ENCODE measurements at places on chromosomes 1 and 21.

GRCh38 chr21:44288251-44289110 is 2.8 kb downstream of the AIRE start:
- no peak for DNase-seq

GRCh38 chr21:44626262-44626661 is 631 bp upstream of the KRTAP10-9 start:
- DNase-seq, result no peak

DNA sequence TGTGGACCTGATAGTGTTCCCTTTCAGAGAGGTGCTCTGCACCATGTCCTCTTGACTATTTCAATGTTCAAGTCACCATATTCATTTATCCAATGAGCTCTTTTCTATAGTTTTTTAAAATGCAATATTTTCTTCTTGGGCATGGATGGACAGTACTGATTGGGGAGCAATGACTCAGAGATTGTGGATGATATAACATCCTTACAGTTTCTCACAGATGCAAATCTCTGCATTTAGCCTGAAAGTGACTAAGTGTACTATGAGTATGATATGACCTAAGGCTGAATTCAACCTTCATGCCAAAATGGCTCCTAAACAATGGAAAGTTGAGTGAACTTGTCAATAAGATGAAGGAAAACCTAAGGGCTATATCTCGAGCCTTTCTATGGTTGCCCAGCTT is 36.5 kb downstream of the C4BPA start:
- DNase-seq, result no peak

DNA sequence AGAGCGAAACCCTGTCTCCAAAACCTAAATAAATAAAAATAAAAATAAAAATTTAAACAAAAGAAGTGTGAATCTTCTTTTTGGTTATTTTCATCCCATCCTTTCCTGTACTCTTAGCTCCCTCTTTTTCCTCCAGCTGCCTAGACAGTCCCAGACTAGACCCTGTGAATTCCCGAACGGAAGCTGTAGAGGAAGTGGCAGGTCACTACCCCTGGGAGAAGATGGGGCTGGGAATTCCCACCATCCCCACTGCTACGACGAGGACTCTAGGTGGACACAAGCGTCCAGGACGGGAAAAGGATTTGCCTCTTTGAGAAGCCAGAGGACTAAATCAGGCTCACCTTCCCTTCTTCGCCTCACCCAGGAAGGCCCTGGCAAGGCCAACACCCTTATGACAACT is 12.6 kb downstream of the RHBDL2 start:
- no peak for DNase-seq

GRCh38 chr1:218518216-218518740 is 173.1 kb downstream of the TGFB2 start:
- DNase-seq, result no peak

- DNase-seq, result peak; percentile 91
Measured at GRCh38 chr1:234495231-234495990, 16.4 kb upstream of the TARBP1 start.

DNA sequence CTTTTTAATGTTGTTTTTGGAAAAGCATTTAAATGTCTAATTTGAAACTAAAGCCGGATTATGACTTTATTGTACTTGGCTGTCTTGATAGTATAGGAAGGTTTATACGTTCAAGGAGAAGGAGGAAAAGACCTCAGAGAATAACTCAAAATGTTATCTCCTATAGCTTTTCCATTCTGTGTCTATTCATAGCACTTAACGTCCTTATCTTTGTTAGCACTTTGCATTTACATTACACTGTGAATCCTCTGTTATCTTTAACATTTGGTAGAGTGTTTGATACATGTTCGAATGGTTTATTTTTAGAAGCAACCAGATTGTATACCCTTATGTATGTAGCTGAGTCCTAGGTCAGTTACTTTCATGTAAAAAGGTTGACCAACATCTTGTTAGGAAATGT is 50.8 kb upstream of the PODN start:
- no peak for DNase-seq

GRCh38 chr1:2049225-2049717 is 940 bp upstream of the PRKCZ start:
- DNase-seq, result no peak

DNA sequence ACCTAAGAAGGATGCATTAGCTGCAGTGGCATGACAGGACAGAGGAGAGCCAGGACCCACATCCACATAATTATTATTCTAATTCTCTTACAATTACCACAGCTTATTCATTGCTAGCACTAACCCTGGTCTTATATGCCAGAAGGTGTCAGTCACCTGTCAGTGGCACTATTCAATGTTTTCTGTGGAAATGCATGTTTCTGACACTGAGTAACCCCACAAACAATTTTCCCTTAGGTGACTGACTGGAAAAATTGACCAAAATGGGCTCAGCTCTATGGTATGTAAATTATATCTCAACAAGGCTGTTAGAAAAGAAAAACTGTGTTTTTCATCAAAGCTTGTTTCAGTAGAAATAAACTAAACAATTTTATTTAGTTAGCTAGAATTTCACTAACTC is 117.9 kb upstream of the KRTAP19-8 start:
- no peak for DNase-seq

DNA sequence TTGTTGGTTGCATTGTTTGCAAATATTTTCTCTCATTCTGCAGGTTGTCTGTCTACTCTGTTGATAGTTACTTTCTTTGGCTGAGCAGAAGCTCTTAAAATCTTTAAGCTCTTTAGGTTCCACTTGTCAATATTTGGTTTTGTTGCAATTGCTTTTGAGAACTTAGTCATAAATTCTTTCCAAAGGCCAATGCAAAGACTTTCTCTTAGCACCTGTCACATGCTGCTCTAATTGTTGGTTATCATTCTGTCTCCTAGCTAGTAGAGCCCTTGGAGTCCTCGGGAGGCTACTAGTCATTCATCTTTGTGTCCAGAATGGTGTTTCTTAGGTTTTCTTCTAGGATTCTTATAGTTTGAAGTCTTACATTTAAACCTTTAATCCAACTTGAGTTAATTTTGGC is 312.7 kb upstream of the PROX1 start:
- no peak for DNase-seq

GRCh38 chr1:53948291-53948690 is 2.1 kb downstream of the LRRC42 start:
- DNase-seq, result no peak

DNA sequence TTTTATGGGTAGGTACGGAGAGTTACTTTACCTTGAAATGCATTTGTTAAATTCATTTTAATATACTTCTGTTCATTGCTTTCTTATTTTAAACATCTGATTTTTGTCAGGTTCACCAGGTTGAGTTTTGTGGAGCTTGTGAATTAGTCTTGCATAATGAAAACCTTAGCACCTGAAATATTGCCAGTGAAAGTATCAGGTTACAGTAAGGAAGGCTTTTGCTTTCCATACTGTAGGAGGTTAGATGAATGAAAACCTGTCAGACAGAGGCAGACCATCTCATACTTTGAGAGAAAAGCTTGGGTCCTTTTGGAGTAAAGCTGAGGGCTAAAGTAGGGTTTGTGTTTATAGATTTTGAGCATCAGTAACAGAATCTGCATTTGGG is 34.7 kb downstream of the THRAP3 start:
- DNase-seq, result no peak

DNA sequence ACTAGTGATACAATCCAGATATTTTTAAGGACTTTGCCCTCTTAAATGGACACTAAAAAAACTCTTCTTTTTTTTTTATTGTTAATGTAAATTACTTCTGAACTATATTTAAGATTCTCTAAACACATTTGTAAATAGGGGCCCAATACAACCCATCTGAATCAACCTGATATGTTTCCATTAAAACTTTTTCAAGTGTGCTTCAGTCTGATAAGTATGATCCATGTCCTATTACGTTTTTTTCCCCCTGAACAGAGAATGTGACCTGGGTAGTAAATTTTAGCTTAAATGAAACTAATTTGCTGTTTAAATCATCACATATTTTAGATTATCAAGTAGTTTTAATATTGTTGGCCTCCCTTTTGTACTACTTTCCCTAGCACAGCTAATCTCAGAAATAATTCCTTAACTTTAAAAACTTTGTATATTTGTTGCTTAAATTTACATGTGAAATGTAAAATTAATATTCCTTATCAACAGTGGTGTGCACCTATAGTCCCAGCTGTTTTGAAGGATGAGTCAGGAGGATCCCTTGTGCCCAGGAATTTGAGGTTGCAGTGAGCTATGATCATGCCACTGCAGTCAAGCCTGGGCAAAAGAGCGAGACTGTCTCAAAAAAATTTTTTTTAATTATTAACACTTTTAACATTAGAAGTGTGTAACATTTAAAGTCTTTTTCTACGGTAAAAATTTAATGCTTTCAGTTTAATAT is 3.0 kb upstream of the PKN2 start:
- no peak for DNase-seq

GRCh38 chr1:227587968-227588367 is 24.6 kb downstream of the ZNF678 start:
- no peak for DNase-seq

DNA sequence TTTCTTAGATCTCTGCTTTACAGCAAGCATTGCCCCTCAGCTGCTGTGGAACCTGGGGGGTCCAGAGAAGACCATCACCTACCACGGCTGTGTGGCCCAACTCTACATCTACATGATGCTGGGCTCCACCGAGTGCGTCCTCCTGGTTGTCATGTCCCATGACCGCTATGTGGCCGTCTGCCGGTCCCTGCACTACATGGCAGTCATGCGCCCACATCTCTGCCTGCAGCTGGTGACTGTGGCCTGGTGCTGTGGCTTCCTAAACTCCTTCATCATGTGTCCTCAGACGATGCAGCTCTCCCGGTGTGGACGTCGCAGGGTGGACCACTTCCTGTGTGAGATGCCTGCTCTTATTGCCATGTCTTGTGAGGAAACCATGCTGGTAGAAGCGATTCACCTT is 33.4 kb upstream of the OR2B11 start:
- no peak for DNase-seq

DNA sequence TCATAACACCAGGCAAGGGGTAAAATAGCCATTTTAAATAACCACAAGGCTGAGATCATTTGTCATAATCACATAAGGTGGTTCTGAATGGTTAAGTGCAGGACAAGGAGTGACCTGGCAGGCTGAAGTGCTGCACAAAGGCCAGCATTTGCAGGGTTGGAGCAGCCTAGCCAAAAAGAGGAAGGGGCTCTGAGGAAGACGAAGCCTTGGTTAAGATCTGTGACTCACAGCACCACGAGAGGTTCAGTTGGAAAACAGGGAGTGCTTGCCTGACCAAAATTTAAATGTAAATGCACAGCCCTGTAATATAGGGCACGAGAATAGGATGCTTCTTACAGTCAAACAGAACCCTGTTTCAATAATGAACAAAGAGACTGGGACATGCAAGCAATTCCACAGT is 12.1 kb downstream of the ATP5PF start:
- no peak for DNase-seq

DNA sequence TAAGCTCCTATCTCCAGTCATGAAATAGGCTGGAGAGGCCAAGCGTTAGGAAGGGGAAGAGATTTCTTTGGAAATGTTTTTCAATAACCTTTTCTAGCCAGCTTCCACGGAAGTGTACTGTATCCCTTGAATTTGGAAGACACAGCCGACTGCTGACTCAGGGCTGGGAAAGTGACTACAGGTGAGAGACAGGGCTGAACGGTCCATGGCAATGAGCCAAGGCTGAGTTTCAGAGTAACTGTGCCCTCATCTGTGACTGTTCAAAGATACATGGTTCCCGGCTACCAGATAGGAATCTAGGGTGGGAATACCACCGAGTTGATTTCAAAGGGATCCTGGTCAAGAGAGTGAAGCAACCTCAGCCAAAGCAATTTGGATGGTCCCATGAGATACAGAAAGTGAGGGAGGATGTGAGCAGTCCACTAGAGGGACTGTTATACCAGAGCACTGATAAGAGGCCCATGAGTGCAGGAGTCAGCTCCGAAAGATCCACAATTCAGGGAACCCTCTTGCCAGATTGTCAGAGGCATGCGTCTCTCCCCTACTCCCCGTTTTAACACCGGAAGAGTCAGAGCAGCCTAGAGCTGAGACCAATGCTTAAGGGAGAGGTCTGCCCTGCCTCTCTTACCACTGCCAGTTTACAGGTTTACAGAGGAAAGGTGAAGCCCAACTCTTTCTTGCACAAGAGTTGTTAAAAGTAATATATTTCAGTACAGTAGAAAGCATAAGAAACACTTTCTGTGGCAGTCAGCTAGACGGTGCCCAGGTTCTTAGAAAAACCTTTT is 3.2 kb upstream of the KRTAP19-8 start:
- no peak for DNase-seq

DNA sequence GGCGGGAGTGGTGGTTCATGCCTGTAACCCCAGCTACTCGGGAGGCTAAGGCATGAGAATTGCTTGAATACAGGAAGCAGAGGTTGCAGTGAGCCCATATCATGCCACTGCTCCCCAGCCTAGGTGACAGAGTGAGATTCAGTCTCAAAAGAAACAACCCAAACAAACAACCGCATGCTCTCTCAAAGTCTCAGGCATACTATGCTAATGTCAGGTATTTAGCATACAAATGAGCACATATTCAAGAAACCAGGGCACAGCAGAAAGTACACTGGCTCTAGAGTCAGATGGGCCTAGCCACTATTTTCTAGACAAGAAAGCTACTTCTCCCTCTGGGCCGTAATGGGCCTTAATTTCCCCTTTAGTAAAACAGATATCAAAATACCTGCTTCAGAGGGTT is 55.0 kb downstream of the ELAVL4 start:
- no peak for DNase-seq

- no peak for DNase-seq
Measured at GRCh38 chr1:227736814-227737432, 1.7 kb downstream of the SNAP47 start.

GRCh38 chr1:3020263-3020909 is 881 bp upstream of the ACTRT2 start:
- DNase-seq, result no peak

DNA sequence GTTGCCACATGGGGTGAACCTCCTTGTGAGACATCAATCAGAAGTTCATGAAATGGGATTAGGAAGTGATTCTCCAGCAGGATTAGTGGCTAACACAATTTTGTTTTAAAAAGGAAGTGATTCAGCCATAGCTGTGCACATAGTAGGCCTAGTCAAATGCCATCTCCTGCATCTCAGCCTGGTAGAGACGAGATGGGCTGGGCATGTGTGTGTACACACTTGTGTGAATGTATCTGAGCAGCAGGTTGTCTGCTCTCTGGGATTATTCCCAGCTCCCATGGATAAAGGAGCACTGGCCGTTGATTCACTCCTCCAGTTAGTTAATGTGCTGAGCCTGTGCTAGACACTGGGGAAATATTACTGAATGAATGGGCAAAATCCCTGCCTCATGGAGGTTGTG is 2.0 kb downstream of the FOXE3 start:
- DNase-seq, result no peak

Data from non-pigmented ciliary epithelial cell (primary cell).